NCI-H1092 (cell line): ENCODE measurements at places on chromosomes 7 and 10.

- DNase-seq, result no peak
Observed at GRCh38 chr10:15116225-15116624, 19.1 kb downstream of the RPP38 start.

GRCh38 chr7:155645662-155646061, 1.2 kb downstream of the RBM33 start:
- DNase-seq, result no peak

DNA sequence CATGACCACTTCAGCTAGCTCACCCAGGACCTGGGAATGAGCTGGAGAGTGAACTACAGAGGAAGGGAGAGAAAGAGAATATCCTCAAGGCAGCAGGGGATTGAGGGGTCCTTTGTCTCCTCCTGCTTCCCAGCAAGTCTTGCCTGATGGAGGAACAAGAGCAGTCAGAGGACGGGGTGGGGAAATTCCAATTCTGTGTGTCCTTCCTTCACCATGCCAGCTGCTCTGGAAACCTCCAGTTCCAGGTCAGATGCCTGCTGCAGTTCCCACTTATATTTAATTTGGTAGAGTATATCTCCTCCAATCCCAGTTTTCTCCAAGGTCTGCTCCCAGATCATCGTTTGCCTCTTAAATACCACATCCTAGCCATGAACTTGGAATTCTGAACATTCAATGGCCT, 21.4 kb upstream of the LEP start:
- DNase-seq, result no peak

- DNase-seq, result peak; percentile 89
Observed at GRCh38 chr7:129824291-129825208, 128.2 kb downstream of the UBE2H start.

DNA sequence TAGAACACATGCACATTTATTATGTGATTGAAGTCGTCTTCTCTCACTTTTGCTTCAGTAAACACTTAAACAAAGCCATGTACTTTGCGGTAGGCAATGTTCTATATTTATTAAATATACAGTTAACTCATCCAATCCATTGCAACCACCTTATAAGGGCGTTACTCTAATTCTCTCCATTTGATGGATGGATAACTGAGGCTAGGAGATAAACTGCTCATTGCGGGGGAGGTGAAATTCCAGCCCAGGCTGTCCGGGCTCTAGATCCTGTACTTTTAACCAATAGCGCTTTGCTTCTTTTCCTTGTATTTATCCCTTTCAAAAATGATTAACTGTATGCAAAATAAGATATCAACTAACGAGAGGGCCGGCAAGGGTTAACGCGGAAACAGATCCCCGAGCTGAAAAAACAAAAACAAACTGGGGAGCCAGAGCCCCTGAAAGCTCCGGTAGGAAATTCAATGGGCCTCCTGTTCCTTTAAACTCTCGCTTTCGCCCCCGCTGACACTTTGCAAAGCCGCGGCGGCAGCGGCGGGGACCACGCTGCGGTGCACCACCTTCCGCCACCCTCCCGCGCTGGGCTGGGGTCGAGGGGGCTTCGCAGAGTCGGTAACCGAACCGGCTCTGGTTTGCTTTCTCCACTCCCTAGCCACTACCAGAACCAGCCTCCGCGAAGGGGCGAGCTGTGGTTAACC, 1.0 kb upstream of the PLXDC2 start:
- DNase-seq, result no peak

GRCh38 chr7:155589001-155589980, 42.9 kb upstream of the CNPY1 start:
- no peak for DNase-seq

DNA sequence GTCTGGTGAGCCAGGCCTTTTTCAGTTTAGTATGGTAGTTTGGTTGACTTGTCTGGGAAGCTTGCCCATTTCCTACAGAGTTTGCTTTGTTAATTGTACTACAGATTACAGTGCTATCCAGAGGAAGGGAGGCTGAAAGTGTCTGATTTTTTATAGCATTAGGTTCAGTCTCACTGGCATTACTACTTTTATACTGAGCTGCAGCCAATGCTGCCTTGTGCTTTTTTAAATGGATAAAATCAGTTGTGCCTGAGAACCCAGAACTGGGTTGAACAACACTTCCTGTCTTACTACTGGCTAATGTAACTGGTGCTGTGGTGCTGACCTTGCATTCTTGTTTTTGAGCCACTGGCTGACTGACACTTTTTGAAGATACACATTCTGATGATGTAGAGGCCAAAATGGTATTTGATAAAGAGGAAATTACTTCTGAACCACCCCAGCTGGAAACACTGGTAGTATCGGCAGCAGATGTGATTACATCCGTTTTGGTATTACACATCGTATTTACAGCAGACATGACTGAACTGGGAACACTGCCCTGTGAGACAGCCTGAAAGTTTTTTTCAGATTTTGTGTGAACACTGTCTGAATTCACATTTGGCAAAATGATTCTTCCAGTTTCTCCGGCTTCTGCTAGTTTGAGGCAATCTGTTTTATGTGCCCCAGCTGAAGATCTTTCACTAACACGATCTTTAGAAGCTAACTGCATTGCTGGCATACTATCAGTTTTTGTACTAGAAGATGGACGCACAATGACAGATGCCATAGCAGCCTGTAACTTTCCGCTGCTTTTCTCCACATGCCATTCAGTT, 74.1 kb downstream of the NRBF2 start:
- DNase-seq, result no peak

DNA sequence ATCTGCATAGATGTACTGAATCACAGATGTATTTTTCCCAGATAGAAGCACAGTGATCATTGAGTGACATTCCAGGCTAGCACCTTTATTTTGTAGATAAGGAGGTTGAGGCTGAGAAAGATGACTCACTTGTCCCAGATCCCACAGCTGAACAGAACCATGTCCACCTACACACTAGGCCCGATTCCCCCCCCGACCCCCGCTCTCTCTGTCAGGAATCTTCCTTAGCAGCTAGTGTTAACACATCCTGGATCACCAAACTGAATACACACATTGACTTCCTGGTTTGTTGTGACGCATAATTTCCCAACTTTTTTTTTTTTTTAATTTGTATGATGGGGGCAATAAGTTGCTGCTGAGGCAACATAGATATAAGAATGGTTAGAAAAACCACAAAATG, 5.2 kb downstream of the SFMBT2 start:
- no peak for DNase-seq

- peak; percentile 96 for DNase-seq
Observed at GRCh38 chr7:45457591-45457990, 116.6 kb upstream of the ADCY1 start.

GRCh38 chr10:71388583-71389310, 8.0 kb upstream of the CDH23 start:
- no peak for DNase-seq

GRCh38 chr7:64907641-64908326, 4.7 kb downstream of the ZNF273 start:
- no peak for DNase-seq

- no peak for DNase-seq
Observed at GRCh38 chr7:113922049-113922448, 3.2 kb upstream of the PPP1R3A start.

- no peak for DNase-seq
Observed at GRCh38 chr7:34131371-34131770, 226.0 kb downstream of the BMPER start.

DNA sequence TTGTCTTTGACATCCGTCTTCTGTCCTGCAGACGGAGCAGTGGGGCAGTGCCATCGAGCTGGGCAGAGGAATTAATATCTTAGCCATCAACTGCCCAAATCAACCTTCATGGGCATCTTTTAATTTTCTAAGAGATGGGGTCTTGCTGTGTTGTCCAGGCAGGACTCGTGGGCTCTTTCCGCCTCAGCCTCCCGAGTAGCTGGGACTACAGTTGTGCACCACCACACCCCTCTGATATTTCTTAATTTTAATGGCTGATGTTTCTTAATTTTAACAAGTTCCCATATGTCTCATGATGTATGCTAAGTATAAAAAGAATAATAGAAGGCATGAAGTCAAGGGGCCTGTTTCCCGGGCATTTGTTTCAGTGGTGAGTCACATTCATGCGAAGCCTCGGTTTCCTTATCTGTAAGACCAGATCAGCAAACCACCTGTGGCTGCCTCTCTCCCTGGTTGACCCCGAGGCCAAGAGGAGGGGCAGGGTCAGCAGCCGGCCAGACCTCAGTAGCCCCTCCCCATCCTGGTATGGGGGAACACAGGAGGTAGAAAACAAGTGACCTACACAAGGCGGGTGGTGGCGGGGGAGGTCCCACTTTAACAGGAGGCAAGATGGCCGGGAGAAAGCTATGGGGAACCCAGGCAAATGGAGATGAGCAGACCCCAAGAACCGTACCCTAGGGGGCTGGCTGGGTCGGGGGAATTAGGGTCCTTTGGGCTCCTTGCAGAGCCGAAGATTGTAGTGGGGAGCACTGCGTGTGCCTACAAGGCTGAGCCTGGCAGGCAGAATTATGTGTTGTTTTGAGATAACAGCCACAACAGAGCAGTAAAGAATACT, 85.5 kb downstream of the CUX1 start:
- DNase-seq, result no peak
